NCI-H82 (cell line): ENCODE measurements at places on chromosomes 16 and 17.

GRCh38 chr17:82297714-82298537, 19.5 kb downstream of the CD7 start:
- DNase-seq = no peak

DNA sequence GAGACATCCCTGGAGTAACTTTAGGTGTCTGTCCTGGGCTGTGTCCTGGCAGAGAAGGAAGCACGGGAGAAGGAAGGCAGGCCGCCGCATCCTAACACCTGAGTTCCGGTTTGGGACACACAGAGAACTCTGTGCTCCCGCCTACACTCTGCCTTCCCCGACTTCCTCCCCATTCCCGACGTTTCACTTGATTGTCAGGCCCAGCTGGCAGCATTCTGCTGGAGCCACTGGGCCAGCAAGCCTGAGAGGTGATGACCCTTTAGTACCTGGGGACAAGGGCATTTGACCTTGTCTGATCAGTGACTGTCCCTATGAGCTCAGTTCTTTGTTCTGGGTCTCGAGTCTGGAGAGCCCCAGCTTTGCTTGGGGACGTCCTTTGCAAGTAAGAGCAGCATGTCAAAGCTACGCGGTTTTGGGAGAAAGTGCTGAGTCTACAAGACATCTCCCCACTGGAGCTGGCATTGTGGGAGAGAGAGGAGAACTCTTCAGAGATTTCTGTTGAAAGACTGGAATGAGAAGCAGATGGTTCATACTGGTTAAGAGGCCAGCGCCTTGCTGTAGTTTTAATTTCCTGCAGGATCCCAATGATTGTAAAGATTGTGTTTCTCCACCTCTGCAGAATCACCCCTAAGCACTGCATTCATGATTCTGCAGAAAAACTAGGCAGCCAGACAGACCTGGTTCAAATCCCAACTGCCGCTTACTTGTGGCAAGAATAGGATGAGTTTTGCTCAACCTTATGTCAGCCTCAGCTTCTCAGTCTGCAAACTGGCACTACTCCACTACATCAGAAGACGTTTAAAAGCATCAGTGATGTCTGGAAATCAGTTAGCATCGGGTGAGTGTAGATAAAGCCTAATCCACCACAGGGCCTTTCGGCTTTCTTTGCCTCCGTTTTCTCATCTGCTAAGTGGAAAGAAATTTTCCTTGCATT, 20.6 kb downstream of the ABAT start:
- DNase-seq = no peak

DNA sequence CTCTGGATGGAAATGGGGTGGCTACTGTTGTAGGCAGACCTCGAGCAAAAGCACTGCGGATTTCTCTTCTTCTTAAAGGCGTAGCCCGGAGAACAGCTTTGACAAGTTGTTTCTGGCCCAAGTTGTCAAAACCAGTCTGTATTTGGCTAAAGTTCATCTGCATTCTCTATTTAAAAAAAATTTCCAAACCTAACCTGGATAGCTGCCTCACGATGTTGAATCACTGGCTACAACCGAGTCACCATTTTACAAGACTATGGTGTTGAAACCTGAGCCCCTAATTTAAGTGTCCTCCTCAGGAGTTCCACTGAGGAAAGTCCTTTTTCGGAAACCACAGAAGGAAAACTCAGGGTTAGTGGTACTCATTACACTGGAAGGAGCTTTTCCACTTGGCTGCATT, 1.5 kb downstream of the SLC16A6 start:
- no peak for DNase-seq

GRCh38 chr17:58313815-58314705, 14.5 kb downstream of the TSPOAP1 start:
- peak; percentile 98 for DNase-seq

GRCh38 chr17:17713839-17714238, 32.6 kb downstream of the RAI1 start:
- DNase-seq = no peak

- DNase-seq = no peak
Observed at GRCh38 chr16:76984196-76984595, 206.8 kb upstream of the MON1B start.

DNA sequence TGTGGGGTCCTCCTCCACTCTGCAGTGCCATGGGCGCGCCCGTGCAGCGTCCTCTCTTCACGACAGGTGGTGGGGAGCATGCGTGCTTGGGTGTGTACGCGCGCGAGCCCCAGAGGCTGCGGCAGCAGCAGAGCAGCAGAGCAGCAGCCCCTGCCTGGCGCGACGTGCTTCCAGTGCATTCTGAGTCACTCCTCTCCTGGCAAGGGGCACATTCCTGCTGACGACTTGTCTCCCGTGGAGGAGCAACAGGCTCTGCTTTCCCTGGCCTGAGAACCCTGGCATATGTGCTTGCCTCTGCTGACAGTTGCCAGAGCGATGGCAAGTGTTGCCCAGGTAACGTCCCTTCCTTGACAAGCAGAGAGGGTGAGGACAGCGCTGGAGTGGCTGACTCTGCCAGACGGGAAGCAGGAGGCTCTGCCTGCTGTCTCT, 133.8 kb upstream of the PLCG2 start:
- no peak for DNase-seq

DNA sequence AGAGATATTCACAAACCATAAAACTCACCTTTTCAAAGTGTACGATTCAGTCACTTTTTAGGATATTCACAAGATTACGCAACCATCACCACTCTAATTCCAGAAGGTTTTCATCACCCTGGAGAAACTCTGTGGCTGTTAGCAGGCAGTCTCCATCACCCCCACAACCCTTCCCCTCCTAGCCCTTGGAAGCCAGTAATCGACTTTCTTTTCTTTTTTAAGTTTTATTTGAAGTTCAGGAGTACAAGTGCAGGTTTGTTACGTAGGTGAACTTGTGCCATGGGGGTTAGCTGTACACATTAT, 363.5 kb downstream of the CPPED1 start:
- no peak for DNase-seq

DNA sequence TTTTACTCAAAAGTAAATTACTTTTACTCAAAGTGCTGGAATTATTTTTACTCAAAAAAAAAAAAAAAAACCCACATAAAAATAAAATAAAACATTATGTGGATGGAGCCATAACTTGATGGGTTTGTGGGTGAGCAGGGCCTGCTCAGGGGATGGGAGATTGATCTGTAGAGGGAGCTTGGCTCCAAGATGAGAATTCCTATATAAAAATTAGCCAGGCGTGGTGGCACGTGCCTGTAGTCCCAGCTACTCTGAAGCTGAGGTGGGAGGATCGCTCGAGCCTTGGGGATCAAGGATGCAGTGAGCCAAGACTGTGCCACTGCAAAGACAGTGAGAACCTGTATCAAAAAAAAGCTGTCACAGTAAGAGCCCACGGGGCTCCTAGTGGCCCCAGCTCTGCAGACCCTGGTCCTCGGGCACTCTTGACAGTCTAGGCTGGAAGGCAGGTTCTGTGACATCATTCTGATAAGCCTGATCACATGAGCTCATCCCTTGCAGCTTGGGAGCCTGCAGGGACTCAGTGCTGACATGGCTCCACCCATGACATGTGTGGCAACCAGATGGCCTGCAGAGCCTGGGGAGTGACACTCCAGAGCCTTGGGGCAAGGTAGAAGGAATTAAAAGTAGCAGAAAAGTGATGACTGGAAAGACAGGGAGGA, 42.5 kb downstream of the ST3GAL2 start:
- peak; percentile 97 for DNase-seq

DNA sequence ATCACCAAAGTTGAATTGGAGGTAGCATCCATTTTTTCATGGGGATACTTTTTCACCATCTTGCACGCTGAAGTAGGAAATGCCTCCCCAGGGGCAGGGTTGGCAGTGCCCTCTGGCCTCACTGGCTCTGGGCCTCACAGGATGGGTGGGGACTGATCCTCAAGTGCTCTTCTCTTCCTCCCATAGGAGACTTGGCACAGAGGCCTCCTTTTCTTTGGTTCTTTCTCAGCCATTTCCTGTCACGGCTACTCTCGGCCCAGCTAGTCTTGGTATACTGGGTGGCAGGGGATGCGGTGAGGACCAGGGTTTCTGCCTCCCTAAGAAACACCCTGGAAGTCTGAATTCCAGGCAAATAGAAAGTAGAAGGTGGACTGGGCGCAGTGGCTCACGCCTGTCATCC, 58.2 kb downstream of the PECAM1 start:
- no peak for DNase-seq

- DNase-seq = peak; percentile 11
Observed at GRCh38 chr16:78505544-78506366, 406.3 kb downstream of the WWOX start.

GRCh38 chr17:73390221-73390620, 78.4 kb upstream of the CDC42EP4 start:
- DNase-seq = no peak

DNA sequence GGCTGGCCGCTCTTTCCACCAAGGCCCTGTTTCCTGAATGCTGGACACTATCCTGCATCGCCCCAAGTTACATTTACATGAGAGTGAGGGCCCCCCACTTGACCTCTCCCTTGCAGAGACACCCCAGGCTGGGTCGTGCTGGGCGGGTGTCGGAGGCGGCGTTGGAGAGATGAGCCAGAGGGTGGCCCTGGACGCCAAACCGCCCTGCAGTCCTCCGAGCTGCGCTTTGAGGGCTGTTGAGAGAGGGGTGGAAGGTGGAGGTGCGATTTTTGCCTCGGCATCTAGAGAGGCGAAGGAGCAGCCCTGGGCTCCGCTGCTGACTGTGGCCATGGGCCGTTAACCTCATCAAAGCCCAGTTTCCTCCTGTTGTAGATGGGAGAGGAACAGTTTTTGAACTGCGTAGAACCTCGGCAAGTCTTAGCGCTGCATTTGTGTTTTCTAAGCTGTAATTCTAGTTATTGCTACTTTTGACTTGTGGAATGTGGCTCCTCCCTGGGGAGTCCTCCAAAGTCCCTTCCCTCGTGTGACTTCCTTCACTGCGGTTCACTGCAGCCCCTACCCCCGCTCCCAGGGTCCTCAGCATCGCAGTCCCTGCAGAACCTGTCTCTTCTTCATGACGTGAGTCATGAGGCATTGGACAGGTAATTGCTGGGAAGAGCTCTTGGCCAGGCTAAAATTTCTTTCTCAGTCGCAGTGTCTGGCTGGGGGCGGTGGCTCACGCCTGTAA, 986 bp upstream of the ELOB start:
- DNase-seq = peak; percentile 31

DNA sequence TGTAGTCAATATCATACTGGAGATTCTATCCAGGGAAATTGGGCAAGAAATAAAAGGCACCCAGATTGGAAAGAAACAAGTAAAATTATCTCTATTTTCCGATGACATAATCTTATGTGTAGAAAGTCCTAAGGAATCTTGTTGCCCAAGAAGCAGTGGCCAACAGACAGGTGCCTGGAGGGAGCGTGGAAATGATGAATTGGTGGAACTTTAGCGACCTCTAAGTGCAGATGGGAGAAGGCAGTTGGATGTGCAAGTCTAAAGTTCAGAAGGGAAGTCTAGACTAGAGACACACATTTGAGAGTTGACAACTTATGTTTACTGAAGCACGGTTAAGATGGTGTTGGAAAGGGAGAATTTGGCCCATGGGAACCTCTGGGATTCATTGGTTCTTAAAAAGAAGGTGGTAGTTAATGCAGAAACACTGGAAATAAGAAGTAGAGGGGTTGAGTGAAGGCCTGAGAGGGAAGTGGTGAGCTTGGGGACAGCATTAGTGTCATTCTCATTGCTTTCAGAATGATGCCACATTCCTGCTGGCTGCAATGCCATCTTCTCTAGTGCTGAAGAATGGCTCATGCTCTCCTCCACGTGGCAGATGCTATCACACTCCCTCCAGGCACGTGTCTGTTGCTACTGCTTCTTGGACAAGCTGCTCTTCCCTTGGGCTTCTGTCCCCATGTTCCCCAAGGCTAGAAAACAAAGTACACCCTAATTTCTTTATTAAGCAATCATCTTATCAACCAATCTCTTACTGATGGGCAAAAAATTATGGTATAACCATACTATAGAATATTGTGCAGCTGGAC, 24.0 kb downstream of the TAT start:
- peak; percentile 34 for DNase-seq

GRCh38 chr17:40511667-40512220, 10.3 kb upstream of the TNS4 start:
- DNase-seq = no peak

DNA sequence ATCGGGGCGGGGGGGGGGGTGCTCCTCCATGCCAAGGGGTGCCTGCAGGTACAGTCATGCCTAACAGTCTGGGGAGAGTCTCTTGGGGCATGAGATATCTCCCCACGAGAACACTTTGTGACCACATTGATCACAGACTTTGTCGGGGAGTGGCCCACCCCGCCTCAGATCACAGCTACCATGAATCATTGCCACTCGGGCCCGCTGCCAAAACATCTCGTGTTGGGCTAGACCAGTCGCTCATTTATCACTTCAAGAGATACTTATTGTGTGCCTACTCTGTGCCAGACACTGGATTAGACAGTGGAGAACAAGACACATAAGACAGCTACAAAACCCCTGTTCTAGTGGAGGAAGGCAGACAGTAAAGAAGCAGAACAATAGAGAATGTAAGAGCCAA, 72.6 kb downstream of the CLEC16A start:
- no peak for DNase-seq

DNA sequence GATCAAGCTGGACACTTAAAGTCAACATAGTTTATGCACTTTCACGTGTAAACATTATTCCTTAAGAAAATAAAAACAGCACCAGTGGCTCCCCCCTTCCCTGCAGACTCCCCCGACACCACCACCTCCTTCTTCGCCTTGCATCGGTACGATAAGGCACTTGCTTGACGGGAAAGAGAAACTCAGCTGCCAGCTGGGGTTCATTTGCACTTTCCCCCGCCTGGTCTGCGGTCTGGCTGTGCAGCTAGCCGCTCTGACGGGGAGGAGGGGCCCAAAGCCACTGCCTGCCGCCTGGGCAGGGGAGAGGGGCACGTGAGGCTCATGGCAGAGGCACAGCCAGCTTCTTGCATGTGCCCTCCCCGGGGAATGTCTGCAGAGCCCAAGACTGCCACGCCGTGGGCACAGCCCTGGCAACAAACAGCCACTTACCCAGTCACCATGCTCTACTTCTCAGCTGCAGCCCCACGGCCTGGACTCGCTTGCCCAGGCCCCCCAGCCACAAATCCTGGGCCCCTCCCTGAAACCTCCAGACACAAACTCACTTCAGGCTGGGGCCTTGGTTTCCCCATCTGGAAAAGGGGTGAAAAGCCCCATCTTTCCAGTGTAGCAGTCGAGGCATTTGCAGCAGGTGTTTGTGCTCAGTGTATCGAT, 16.5 kb upstream of the PRM1 start:
- DNase-seq = no peak

- peak; percentile 82 for DNase-seq
Observed at GRCh38 chr16:50136399-50136798, 16.7 kb upstream of the TENT4B start.

DNA sequence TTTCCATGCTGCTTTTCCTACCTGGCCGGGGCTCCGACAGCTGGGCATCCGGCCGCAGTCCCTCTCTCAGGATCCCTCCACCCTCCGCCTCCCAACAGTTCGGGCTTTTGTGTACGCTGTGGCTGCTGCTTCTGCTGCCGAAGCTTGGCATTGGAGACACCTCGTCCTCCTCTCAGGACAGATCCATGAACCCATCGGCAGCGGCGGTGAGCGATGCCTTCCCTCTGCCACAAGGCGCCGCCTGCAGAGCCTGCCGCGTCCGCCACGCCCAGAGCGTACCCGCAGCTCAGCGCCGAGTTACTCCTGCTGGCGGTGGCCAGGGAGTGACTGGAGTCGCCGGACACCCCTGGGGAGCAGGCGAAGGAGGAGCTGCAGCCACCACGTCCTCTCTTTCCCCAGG, 2032.8 kb downstream of the TP53TG3F start:
- DNase-seq = peak; percentile 88
